ENCODE measurements at places on chromosomes 16 and 17. TPM values are rescaled to one million over a fixed set of nuclear protein-coding genes. Genes with fewer than 3 reads are reported as not detected.

AIPL1 gene
- total RNA-seq, result not detected

GRCh38 chr17:79838522-79839274, 542 bp downstream of the CBX4 start:
- H3K36me3 ChIP-seq, result peaks cover 16% of the 10 kb centered on the region
- H3K4me3 ChIP-seq, result peak overlapping the region; percentile 79
- peaks cover 19% of the 10 kb centered on the region for H3K4me1 ChIP-seq
- DNase-seq, result peak; percentile 52
- peak overlapping the region; percentile 76 for H3K27ac ChIP-seq
- H3K27me3 ChIP-seq, result peaks cover 38% of the 10 kb centered on the region

DNA sequence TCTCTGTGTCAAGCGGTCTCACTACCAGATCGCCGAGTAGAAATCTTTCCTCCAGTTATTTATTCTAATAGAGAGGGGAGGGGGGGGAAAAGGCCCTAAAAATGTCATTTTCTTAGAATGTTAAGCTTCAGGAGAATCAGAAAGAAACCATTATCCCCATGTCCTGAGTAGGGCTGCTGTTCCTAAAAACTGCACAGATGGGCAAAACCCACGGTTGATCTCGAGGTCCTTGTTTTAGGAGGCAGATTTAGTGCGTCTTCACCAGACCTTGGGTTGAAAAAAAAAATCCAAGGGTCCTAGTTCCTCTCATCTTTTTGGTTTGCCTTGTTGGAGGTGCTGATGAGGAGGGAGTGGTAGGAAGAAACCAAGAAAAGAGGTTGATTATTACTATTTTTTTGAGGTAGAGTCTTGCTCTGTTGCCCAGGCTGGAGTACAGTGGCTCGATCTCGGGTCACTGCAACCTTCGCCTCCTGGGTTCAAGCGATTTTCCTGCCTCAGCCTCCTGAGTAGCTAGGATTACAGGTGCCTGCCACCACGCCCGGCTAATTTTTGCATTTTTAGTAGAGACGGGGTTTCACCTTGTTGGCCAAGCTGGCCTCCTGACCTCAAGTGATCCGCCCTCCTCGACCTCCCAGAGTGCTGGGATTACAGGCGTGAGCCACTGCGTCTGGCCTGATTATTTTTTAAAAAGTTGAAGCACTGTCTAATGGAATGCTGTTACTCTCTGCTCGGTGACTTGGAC, 1.4 kb downstream of the CBFB start:
- no peak for DNase-seq
- H3K4me1 ChIP-seq, result peaks cover 11% of the 10 kb centered on the region
- H3K4me3 ChIP-seq, result peak overlapping the region; percentile 85
- peak overlapping the region; percentile 92 for H3K27ac ChIP-seq
- H3K36me3 ChIP-seq, result peaks cover 8% of the 10 kb centered on the region

DNA sequence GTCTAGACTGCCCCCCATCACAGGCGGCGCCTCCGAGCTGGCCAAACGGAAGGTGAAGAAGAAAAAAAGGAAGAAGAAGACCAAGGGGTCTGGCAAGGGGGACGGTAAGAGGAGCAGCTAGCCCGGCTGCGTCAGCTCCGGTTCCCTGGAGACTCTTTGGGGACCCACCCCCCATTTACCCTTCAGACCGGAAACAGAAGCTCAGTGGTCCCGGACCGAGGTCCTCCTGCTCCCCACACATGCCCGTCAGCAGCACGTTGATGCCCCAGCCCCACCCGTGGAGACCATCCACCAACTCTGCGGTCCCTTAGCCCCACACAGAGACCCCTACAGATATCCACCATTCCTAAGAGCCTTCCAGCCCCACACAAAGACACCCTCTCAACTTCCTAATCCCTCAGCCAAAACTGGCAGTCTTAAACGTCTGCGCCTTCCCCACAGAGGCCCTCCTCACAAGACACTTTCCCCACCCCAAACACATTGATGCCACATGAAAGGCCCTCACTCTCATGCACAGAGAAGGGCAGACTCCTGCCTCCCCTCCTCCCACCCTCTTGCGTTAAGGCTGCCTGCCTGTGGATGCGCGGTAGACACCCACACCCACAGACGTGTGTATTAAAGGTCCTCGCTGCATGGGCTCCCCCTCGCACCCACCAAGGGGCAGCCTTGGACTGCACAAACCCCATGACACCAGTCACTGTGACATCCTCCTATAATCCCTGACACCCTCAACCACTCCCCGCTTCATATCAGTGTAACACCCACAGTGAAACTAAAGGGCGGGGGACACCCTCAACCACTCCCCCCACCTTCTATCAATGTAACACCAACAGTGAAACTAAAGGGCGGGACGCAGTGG, 58.2 kb upstream of the RPH3AL start:
- H3K4me1 ChIP-seq, result peaks cover 4% of the 10 kb centered on the region
- peak overlapping the region; percentile 23 for H3K27ac ChIP-seq
- H3K27me3 ChIP-seq, result no peaks in the 10 kb centered on the region
- H3K36me3 ChIP-seq, result no peaks in the 10 kb centered on the region
- DNase-seq, result peak; percentile 12
